ENCODE measurements at places on chromosomes 11 and 22.

GRCh38 chr11:57974132-57974531 is 49.5 kb upstream of the OR9Q1 start:
- DNase-seq = no peak

- DNase-seq = no peak
Measured at GRCh38 chr11:2193099-2193887, 21.7 kb upstream of the TH start.

GRCh38 chr11:12163181-12163941 is 53.0 kb downstream of the MICAL2 start:
- DNase-seq = no peak

- no peak for DNase-seq
Measured at GRCh38 chr11:19869946-19870589, 157.4 kb downstream of the NAV2 start.

DNA sequence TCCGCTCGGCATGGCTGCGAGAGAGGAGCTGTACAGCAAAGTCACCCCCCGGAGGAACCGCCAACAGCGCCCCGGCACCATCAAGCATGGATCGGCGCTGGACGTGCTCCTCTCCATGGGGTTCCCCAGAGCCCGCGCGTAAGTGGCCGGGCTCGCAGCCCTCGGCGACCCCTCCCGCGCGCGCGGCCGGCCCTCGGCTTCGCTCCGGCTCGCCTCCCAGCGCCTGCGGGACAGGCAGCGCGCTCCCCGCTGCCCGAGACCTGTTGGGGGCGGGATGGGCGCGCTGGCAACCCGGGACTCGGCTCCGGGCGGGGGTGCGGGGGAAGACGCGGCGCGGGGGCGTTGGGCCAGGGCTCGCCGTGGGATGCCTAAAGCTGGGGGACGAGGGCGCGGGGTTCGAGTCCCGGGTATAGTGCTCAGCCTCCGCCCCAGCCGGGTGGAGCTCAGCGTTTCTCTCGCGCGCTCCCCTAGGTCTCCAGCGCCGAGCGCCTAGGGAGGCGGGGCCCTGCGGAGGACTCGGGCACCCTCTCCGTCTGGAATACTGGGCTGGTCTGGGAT is 630 bp downstream of the UBASH3B start:
- peak; percentile 44 for DNase-seq

- DNase-seq = no peak
Measured at GRCh38 chr11:86519064-86519911, 144.6 kb downstream of the CCDC81 start.

DNA sequence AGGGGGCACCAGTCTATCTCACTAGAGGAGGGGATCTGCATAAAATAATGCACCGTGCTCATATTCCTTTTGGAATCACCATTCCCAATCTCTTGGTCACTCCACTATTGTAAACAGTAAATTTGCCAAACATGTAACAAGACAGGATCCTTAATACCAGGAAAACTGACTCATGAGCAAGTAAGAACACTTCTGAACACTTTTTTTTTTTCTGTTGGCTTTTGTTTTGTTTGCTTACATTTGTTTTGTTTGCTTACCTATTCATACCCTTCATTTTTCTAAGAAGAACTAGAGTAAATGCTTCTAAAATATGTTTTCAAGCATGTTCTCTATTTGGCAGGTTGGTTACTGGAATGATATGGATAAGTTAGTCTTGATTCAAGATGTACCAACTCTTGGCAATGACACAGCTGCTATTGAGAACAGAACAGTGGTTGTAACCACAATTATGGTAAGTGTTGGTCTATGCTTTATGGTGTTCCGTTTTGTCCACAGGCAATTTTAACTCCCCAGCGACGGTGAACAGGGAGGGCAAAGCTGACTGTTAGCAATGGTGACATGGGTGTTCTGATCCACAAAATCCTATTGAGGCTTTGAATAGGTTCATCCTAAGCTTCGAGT is 111.8 kb downstream of the MSANTD4 start:
- DNase-seq = no peak

- DNase-seq = no peak
Measured at GRCh38 chr22:35399114-35399677, 744 bp upstream of the MCM5 start.

GRCh38 chr11:66849501-66850234 is 6.4 kb downstream of the RCE1 start:
- no peak for DNase-seq

GRCh38 chr22:36457688-36458450 is 23.6 kb downstream of the TXN2 start:
- DNase-seq = no peak

DNA sequence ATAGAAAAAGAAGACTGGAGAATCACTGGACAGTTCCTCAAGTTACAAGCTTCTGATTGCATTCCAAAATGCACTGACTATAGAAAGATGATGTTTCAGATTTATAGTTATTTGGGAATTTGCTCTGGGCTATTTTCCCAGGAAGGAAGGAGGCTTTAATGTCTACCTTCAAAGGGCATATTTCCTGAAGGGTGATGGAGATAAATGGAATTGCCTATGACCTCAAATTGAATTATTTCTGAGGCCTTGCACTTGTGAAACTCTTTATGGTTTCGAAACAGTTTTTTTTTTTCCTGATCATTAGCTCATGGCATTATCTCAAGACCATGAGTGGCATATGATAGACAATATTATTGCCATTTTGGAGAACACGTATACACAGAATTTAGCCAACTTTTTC is 333.9 kb downstream of the METTL15 start:
- DNase-seq = no peak

DNA sequence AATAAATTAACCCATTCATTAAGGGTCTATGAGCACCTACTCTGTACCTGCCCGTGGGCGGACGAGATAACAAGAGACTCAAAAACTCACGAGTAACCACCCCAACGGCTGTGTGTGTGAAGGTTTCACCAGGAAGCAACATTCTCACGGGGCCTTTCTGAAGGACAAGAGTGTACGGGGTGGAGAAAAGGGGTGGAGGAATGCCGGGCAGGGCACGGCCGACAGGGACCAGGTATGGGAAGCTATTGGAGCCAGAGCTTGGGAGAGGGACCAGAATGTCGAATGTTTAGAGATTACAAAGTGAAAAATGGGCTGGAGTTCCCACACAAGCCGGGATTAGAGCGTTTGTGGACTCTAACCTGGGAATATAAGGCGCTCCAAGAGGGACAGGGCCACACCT is 1.6 kb downstream of the KMT5B start:
- DNase-seq = no peak

- no peak for DNase-seq
Measured at GRCh38 chr22:48569476-48570233, 1258.0 kb downstream of the BRD1 start.

DNA sequence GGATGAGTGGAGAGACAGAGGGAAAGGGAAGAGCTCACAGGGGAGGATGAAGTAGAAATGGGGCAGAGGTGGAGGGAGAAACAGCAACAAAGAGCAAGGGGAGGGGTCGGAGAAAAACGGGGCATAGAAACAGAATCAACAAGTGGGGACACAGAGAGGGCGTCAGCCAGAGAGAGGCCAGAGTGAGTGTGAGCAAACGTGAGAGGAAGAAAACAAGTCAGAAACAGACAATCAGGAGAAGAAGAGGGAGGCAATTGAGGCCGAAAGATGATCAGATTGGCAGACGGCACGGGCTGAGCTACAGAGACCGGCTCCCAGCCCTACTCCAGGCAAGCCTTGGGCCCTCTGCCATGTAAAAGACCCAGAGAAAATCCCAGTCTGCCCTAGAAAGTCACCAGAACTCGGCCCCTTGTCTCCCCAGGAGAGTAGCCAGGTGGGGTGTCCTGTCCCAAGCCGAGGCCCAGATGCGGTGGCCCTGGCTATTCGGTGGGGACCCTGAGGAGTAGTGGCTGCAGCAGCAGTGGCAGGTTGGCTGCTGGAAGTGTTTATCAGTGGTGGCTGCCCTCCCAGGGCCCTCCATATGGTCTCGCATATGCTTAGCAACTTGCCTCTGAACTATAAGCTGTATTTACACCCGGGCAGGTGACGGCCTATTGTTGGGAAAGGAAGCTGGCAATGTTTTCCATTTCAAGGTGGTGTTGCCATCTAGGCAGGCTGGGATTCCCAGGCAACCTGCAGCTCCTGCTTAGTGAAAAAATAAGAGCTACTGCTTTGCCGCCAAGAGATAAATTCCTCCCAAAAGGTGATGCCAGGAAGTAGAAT is 14.8 kb upstream of the TSPAN18 start:
- no peak for DNase-seq

DNA sequence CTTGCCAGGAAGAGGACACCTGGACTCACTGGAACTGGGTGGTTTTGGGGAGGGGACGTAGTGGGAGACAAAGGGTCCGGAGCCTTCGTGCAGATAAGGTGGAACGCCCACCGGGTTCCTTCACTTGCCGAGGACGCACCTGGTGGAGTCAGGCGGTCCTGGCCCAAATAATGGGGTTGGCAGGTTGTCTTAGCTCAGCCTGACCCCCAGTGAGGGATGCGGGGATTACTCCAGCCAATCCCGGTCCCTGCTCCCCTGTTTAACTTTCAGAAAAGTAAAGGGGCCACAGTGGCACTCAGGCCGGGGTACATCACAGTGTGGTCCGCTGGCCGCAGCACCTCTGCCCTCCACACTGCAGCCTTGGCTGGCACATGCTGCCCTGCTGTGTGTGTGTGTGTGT is 18.0 kb downstream of the A4GALT start:
- DNase-seq = no peak
